Transverse colon (tissue), 4 donors: ENCODE measurements at places on chromosomes 7 and 10. TPM values are rescaled to one million over a fixed set of nuclear protein-coding genes. Genes with fewer than 3 reads are reported as not detected.
A peak's percentile ranks its signal among the peaks of the same experiment; 100 is the strongest.

CFAP69 gene
- 3.4 TPM for total RNA-seq

- DNase-seq, result peak; percentile 65
Measured at GRCh38 chr10:79116801-79117723, 48.3 kb downstream of the ZMIZ1 start.

DNA sequence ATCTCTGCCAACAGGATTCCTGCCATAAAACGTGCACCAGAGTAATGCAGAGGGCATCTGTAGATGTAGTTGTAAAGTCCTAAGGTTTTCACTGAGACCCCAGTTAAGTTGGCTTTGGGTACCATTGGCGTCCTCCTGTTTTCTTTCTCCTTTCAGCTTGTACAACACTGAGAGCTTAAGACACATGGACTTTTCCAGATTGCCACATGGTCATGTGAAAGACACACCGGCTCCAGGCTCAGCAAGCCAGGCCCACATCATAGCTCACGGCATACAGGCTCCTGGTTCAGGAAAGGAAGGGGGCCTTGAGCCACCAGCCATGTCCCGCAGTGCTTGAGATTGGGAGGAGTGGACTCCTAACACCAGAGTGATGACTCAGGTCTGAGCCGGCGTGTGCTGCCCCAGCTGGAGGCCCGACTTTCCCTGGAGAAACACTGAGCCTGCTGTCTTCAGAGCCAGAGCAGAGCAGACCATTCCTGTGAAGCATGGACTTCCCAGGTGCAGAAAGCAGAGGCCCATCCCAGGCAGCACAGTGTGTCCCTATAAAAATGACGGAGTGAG, 252.7 kb downstream of the PRPF18 start:
- DNase-seq, result no peak

EVX1 gene
- total RNA-seq, result 17.2 TPM

- no peak for DNase-seq
Measured at GRCh38 chr7:40202851-40203250, 68.0 kb downstream of the SUGCT start.

DNA sequence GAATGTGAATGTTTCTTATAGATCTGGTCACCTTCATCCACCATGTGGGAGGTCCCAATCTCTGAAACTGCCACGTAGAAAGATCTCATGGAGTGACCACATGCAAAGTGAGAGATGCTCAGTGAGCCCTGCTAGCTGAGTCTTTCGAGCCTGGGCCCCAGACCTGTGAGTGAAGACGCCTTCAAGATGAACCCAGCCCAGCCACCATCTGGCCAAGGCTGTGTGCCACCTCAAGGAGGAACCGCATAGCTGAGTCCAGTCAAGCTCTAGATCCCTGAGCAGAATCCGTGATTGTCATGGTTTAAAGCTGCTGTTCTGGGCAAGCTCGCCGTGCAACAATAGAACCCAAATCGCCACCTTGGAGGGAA, 20.2 kb upstream of the PPIF start:
- peak; percentile 44 for DNase-seq

DNA sequence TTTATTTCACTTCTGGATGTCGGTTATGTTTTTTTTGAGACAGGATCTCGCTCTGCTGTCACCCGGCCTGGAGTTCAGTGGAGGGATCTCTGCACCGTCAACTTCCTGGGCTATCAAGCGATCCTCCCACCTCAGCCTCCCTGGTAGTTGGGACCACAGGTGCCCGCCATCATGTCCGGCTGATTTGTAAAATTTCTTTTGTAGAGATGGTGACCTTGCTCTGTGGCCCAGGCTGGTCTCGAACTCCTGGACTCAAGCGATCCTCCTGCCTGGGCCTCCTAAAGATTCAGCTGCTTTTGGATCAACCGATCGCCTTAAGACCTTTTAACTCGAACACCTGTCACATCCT, 606 bp upstream of the RABGEF1 start:
- no peak for DNase-seq

- DNase-seq, result peak; percentile 98
Measured at GRCh38 chr7:2555121-2556052, at the start of gene BRAT1. Gene BRAT1 (minus strand): TSS chr7:2555524. CDS start chr7:2554431, 1,093 bp downstream.

FBXL13 gene
- 6.8 TPM for total RNA-seq

SNCG gene
- total RNA-seq, result not detected

HKDC1 gene
- 28.0 TPM for total RNA-seq

GRCh38 chr10:31739146-31739545, 189.5 kb downstream of the ARHGAP12 start:
- DNase-seq, result no peak

GRCh38 chr10:102665904-102666509, 21.7 kb downstream of the TRIM8 start:
- no peak for DNase-seq

GRCh38 chr10:11687357-11687771, 54.8 kb upstream of the ECHDC3 start:
- DNase-seq, result no peak

DNA sequence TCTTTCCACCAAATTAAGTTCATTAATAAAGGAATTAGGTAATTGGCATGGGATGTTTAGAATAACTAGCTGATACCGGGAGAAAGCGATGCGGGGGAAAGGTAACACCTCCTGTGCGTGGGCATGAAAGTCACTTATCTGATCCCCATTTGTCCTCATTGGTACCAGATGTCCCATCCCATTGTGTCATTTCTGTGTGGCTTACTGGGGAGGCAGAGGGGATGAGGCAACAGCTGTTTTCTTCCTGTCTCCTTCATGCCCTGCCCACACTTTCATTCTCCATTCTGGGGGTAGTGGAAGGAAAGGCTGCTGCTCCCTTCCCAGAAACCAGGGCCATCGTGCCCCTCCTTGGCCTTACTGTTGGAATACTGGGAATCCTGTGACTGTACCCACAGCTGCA, 27.1 kb downstream of the EEPD1 start:
- no peak for DNase-seq
